Caco-2 (cell line): ENCODE measurements at places on chromosomes 6 and 20.

DNA sequence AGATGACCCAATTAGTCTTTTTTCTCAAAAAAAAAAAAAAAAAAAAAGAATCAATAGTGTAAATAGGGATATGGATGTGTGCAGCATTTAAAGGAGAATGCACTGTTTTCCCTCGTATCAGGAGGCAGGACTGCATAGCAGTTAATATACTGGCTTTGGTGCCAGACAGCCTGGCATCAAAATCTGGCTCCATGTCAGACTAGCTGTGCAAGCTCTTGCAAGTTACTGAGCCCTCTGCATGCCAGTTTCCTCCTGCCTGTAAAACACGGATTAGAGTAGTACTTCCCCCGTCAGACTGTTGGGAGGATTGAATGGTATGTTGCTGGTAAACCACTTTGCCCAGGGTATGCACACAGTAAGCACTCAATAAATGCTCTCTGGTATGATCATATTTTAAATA, 594.2 kb upstream of the CHD6 start:
- DNase-seq, result no peak

GRCh38 chr6:20433929-20434328, 32.2 kb downstream of the E2F3 start:
- DNase-seq, result no peak

- no peak for DNase-seq
Measured at GRCh38 chr6:135577059-135577538, 79.6 kb upstream of the AHI1 start.

GRCh38 chr6:41935193-41935574, 6.4 kb downstream of the CCND3 start:
- no peak for DNase-seq

DNA sequence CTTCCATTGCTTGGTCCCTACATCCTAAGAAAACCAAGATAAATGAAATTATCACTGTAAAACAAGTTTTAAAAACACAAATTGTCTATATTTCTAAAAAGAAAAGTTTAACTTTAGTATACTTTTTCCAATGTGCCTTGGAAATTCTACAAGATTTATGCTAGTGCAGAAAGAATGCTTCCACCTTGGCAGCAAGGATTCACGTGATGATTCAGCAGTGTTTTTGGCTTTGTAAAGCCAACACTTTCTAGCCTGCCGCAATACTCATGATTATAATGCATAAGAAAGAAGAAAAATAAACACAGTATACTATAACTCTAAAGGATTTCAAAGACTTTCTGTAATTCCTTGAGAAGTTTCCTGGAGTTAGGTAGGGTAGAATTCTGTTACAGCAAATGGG, 442.7 kb downstream of the TENT5A start:
- DNase-seq, result no peak

DNA sequence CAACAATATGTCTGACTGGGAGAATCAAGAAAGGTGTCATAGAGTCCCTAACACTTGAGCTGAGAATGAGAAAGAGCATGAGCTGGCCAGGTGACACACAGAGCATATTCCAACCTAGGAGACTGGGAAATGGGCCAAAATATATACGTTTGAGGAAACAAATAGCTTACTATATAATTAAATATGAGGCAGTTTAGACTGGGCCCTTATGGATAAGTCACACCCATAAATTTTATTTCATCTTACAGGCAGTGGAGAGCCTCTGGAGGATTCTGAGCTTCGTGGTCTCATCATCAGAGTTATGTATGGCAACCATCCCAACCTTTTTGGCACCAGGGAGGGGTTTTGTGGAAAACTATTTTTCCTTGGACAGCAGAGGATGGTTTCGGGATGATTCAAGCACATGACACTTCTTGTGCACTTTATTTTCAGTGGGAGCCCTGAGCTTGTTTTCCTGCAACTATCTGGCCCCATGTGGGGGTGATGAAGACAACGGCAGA, 12.9 kb upstream of the NQO2 start:
- no peak for DNase-seq

DNA sequence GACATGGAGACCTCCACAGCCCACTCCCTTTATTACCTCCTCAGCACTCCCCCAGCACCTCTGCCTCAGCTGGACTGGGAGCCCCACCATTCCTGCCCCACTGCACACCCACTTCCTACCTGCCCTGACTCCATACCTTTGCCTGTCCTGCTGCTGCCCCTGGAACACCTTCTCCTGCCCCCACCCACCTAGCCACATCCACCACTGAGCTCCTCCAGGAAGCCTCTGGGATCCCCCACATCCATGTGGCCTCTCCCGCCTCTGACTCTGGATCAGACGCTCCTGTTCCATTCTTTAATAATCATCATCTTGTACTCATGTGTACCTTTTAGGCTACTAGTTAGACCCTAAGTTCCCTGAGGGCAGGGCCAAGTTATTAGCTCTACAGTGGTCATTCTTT, 2.2 kb upstream of the SDCBP2 start:
- no peak for DNase-seq

GRCh38 chr20:36062799-36063198, 91.7 kb upstream of the EPB41L1 start:
- no peak for DNase-seq

- no peak for DNase-seq
Measured at GRCh38 chr6:118783931-118784550, 109.9 kb upstream of the ASF1A start.

- DNase-seq, result peak; percentile 64
Measured at GRCh38 chr20:1005452-1006027, 3.4 kb upstream of the RSPO4 start.

DNA sequence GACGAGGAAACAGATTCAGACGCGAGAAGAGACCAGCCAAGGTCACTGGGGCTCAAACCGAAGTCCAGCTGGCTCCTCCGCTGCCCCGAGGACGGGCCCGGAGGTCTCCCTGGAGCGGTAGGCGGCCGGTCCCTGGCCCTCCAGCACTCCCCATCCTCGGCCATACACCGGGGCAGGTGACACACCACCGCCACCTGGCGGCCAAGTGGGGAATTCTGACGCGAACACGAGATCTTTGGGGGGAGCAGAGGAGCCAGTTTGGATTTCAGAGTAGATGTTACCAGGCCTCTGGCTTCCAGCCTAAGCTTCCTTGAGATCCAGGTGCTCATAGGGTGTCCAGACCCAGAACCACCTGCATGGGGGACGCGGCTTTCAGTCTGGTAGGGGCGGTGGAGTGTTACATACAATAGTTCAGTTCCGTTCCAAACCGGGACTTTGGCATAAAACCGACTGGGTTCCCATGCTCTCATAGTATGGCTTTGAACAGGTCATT, 16.1 kb downstream of the BPIFB1 start:
- peak; percentile 86 for DNase-seq

DNA sequence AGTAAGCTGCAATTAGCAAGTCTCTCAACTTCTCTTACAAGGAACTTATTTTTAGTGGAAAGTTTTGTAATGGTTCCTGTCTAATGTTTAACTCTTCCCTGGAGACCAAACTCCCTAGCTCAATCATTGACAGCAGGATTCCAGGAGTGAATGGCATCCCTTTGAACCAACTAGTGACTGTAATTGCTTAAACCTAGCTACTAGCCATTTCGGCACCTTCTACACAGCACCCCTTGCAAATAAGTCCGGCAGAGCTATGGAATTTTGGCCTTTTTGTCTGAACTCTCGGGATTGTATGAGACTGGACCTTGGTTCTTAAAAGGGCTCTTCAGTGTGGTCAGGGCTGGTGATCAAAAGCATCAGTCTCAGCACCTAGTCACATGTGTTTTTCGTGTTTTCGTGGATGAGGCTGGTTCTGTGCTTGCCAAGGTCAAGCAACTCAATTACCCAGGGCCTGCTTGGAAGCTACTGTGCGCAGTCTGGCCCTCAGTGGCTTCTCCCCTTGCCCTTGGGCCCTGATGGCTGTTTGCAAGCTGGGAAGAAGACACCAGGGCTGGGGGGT, 135.3 kb upstream of the NEDD9 start:
- DNase-seq, result peak; percentile 78

- no peak for DNase-seq
Measured at GRCh38 chr20:15760001-15760621, 813.1 kb downstream of the KIF16B start.

DNA sequence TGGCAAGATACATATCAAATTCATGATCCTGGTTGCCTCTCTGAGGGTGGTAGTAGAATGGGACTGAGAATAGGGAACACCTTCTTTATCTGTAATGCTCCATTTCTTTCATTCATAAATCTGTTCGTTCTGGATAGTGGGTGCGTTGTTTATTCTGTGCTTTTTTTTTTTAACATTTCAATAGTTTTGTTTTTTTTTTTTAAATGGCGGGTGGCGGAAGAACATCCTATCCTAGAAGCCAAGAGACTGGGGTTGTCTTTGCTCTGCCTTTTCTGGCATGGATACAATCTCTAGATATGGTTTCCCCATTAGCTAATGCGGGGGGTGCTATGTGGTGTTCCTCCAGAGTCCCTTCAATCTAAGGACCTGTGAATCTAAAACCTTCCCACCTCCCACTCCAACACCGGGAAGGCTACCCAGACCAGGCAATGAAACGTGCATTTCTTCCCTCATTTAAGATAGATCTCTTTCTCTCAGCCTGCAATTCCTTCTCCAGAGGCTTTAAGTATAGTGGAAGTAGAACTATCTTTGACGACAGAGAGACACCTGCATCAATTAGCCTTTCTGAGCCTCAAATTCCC, 883 bp upstream of the CCDC28A start:
- DNase-seq, result no peak

- no peak for DNase-seq
Measured at GRCh38 chr6:24757611-24758010, 17.1 kb upstream of the GMNN start.

GRCh38 chr6:157556144-157556645, 175.2 kb downstream of the ZDHHC14 start:
- no peak for DNase-seq

- DNase-seq, result no peak
Measured at GRCh38 chr6:106684011-106684410, 54.6 kb downstream of the QRSL1 start.

- DNase-seq, result no peak
Measured at GRCh38 chr6:125022391-125022989, 60.3 kb downstream of the RNF217 start.

GRCh38 chr6:13075141-13075845, 253.0 kb downstream of the TBC1D7 start:
- DNase-seq, result no peak

GRCh38 chr6:141195251-141195832, 937.4 kb upstream of the GJE1 start:
- DNase-seq, result no peak

DNA sequence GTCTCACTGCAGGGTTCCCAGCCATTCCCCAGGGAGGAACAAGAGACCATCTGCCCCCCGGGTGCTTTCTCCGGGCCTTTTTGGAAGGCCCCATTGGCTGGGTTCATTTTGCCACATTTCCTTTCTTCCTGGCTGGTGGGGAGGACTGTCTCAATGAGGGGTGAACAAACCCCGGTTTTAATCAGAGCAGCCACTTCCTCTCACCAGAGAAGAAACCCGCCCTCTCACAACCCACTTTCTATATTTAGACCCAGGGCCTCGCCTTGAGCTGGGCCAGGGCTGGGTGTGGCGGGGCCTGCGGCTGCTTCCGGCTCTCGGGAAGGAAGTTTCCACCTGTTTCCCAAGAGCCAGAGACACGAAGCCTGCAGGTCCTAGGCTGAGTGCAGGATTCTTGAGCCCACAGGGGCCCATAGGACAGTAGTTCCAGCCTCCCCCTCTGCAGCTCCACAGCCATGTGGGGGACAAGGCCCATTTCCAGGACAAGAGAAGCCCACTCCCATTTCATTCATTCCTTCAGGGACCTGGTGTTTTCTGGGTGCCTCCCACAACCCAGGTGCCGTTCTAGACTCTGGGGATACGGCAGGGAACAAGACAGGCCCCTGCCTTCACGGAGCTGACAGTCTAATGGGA, 41.8 kb downstream of the RBM38 start:
- no peak for DNase-seq

- DNase-seq, result peak; percentile 25
Measured at GRCh38 chr20:18669241-18670019, 81.6 kb downstream of the DTD1 start.

- no peak for DNase-seq
Measured at GRCh38 chr6:12221856-12222255, 68.3 kb upstream of the EDN1 start.

DNA sequence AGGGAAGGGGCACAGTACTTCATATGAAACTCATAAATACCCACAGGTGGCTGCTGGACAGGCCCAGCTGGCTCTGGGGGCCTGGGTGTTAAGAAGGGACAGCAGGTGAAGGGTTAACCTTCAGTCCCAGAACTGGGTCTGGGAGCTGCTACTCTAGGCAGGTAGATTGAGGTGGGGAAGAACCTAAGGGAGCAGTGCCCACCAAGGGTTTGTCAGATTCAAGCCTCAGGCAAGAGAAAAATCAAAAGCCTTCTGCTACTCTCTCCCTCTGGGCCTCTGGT, 5.6 kb downstream of the RPL10A start:
- DNase-seq, result no peak

DNA sequence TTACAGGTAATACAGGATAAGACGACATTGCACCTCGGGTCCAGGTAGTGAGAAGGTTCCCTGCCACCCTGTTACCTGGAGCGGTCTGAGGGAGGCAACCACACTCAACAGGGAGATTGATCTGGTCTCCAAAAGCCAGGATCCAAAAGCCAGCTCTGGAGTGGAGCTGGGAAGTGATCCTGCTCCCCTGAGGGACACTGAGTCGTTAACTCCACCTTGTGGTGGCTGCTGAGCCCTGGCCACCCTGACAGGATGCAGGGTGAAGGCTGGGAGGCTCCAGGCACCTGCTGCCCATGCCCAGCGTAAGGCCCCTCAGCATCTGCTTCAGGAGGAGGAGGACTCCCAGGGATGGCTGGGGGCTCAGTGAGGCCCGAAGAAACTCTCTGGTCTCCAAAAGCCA, 38.7 kb upstream of the SLC22A2 start:
- DNase-seq, result no peak

GRCh38 chr6:71197780-71198179, 90.8 kb upstream of the OGFRL1 start:
- DNase-seq, result no peak
